ENCODE measurements at places on chromosomes 1 and 21.

GRCh38 chr1:160748181-160748877 is 9.3 kb downstream of the SLAMF7 start:
- DNase-seq: peak; percentile 29

- DNase-seq: no peak
Observed at GRCh38 chr1:88581703-88582102, 102.4 kb upstream of the PKN2 start.

DNA sequence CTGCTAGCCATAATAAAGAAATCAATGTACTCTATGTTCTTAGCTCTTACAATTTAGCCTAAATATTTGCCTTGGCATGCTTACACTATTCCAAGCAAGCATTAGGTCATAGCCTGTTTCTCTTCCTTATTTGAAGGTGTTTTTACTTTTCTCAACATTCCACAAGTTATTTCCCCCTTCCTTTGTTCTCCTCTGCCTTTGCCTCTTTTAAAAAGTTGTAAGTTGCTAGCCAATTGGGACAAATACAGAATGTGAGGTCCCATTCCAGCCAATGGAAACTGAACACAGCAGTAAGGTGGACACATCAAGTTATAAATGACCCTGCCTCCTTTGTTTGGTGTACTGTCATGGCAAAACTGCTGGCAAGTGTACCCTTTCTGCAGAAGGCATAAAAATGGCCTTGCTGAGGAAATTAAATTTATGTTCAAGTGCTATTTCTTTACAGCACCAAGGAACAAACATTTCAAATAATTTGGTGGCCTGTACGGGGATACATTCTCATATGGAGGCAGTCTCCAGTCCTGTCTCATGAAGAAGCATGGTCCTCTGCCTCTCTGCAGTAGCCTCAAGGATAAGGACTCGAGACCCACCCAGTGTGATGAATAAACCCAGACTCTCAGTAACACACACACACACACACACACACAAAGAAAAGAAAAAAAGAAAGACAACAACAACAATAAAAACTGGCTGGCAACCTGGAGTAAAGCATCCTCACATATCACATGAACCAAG is 28.8 kb upstream of the FMO1 start:
- no peak for DNase-seq

GRCh38 chr1:167332503-167332902 is 111.8 kb downstream of the POU2F1 start:
- no peak for DNase-seq

- DNase-seq: no peak
Observed at GRCh38 chr1:201219481-201220387, 29.1 kb downstream of the IGFN1 start.

GRCh38 chr1:65670518-65670917 is 122.2 kb upstream of the PDE4B start:
- no peak for DNase-seq

GRCh38 chr1:107926436-107927080 is 38.4 kb downstream of the VAV3 start:
- DNase-seq: no peak

GRCh38 chr1:44521378-44522080 is 116.5 kb downstream of the RNF220 start:
- DNase-seq: no peak

DNA sequence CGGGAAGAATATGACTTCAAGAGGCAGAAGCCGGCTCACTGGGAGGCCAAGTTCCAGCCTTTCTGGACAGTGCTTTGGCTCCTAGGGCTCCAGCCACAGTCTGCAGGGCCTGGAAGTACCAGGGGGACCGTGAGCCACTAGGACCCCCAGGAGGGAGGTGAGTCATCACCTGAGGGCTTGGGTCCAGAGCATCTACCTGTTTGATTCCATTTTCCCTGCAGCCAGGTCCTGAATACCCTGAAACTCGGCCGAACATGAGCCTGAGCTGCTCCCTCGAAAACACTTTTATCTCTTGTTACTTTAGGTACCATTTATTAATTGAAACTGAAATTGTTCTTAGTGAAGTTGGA is 164.1 kb downstream of the RYR2 start:
- DNase-seq: no peak

GRCh38 chr1:84538599-84538998 is 32.2 kb upstream of the GNG5 start:
- no peak for DNase-seq

DNA sequence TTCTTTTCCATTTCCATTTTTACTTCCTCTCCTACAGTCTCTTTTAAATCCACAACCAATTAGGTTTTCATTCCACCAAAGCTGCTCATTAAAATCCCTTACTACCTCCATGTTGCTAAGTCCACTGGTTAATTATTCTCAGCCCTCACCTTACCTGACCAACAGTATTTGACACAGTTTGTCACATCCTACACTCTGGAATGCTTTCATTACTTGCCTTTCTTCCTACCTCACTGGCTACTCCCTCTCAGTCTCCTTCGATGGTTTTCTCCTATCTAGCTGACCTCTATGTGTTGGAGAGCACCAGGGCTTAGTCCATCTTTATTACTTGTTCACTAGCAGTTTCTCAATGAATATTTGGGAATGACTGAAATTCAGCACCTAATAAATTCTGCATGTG is 78.6 kb downstream of the NME7 start:
- peak; percentile 27 for DNase-seq

DNA sequence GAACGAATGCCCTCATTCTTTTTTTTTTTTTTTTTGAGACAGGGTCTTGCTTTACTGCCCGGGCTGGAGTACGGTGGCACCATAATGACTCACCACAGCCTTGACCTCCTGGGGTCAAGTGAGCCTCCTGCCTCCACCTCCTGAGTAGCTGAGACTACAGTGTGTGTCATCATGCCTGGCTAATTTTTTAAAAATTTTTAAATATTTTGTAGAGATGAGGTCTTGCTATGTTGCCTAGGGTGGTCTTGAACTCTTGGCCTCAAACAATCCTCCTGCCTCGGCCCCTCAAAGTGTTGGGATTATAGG is 69.4 kb downstream of the ALG14 start:
- DNase-seq: no peak

DNA sequence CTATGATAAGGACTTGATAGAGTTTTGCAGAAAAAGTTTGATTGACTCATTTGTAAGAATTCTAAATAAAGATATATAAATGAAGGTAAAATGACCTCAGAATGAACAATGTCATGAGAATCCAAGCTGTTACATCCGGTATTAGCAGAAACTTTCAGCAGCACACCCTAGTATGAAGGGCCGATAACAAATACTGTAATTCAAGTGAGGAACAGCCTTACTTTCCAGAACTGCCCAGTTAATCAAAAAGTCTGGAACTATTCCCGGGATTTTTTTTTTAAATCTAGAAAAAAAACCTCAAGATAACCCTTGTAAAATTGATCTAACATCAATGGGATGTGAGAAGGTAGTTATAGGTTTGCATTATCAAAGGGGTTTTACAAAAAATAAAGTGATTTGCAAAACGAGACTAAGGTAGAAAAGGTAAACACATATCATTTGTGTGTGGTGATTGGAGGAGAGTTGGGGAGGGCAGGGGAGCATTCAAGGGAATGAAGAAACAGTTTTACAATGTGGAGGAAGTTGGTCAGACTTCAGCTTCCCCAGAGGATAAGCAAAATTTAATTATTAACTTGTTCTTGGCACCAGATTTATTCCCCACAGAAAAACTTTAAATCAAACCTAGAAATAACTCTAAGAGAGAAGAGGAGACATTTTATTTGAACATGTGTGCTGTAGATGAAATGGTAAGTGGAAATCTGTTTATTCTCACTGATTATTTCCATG is 75.9 kb upstream of the VCAM1 start:
- peak; percentile 63 for DNase-seq

DNA sequence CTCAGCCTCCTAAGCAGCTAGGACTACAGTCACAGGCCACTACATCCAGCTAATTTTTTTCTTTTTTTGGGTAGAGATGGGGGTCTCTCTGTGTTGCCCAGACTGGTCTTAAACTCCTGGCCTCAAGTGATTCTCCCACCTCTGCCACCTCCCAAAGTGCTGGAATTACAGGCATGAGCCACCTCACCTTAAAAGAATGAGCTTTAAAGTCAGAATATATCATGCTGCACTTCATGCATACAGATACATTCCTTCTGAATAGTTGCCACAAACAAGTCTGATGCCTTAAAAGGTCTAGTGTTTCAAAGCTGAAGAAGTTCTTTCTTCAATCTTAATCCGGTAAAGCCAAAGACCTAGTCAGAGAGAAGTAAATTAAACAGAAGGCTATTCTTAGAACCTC is 23.8 kb upstream of the CPLANE2 start:
- no peak for DNase-seq

- DNase-seq: no peak
Observed at GRCh38 chr21:32298148-32298559, 501 bp upstream of the MRAP start.

DNA sequence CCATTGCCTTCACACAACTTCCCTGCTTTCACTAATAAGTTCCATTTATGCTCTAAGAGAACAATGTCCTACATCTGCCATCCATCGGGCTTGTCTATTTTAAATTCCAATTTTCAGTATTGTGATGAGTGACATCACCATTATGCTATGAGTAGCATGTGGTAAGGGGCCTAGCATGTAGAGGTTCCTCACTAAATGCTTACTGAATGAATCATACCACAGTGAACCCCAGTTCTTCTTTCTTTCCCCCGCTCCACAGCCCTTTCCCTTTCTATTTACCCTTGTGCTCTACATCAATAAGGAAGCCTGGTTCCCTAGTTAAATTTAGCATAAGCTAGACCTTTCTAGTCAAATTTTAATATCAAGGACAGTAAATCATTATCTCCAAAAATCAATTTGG is 195.0 kb upstream of the RGS18 start:
- DNase-seq: no peak

DNA sequence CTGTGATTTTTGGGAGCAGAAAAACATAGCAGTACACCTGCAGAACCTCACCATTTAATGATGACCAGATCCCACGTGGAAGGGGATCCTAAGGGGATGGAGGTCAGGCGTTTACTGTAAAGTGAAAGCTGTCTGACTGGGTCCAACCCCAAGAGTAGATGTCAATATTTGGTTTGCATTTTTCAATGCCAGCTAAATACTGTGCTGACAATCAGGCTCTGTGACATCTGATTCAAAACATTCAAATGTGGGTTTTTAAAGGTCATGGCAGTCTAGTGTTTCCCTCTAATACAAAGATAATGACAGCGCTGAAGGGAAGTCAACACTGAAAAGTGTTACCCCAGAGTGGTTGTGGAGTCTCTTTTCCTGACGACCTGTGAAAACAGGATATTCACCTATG is 68.1 kb downstream of the SPAG17 start:
- DNase-seq: no peak

GRCh38 chr1:232011961-232012360 is 385.4 kb downstream of the DISC1 start:
- no peak for DNase-seq

- no peak for DNase-seq
Observed at GRCh38 chr21:33267250-33267649, 1.1 kb downstream of the IL10RB start.

DNA sequence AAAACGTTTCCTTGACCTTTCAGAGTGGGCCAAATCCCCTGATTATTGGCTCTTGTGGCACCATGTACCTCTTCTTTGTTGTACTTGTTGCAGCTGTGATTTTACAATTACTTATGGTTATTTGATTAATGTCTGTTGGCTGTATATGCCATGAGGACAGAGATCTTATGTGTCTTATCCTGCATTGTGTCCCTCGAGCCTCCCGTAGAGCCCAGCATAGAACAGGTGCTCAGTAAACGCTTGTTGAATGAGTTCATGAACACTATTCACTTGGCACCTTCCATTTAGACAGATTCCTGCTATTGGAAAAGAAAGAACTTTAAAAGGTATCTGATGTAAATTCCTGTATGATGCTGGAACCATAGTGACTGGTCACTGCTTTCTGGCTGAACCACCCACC is 48.4 kb downstream of the PGM1 start:
- no peak for DNase-seq
